Stimulated activated CD4-positive, alpha-beta T cell treated with anti-CD3 and anti-CD28 coated beads, Interleukin-1b, Interleukin-23, amount 100 ng/mL, for 4 hours (primary cell): ENCODE measurements at places on chromosomes 1 and 21.

- no peak for DNase-seq
Measured at GRCh38 chr1:153848805-153849204, 73.6 kb downstream of the SLC27A3 start.

- DNase-seq: no peak
Measured at GRCh38 chr1:210467440-210468043, 138.8 kb downstream of the HHAT start.

GRCh38 chr1:29546496-29546895, 310.2 kb downstream of the PTPRU start:
- DNase-seq: no peak

DNA sequence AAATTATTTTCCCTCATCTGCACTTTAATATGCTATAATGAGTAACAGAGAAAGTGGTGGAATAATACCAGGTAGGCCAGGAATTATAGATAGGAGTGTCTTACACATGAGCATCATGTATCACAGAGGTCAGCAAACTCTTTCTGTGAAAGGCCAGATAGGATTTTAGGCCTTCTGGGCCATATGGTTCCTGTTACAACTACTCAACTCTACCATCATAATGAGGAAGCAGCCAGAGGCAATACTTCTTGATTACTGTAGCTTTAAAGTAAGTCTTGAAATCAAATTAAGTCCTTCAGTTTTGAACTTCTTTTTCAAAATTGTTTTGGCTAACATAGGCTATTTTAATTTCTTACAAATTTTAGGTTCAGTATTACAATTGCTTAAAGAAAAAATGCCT, 32.1 kb upstream of the IGSF3 start:
- no peak for DNase-seq

DNA sequence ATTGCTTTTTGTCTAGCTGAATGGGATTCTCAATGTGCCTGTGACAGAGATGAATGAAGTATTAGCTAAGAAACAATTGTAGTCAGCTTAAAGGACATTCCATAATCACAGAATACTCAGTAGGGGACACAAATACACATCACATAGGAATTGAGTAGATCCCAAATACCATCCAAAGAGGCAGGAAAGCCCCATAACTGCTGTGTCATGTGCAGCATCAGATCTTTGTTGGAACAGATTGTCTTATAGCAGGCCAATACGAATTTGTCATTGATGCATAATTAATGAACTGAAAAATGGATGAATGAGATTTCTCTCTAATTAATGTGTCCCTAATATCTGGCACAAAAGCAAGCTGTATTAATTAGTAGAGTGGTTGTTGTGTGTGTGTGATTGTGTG, 82.3 kb upstream of the S1PR1 start:
- no peak for DNase-seq

DNA sequence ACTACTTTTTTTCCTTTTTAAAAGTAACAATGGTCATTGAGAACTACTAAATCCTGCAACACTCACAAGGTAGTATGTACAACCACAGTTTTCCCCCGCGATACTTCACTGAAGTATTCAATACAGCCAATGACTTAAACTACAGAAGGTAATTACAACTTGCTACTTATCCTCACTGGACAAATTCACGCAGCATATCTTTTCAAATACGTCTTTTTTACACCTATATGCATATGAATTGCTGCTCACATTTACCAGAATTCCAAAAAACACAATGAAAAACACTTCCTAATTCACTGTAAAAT, 12.4 kb downstream of the NRIP1 start:
- DNase-seq: no peak

GRCh38 chr1:241964550-241965282, 7.1 kb downstream of the BECN2 start:
- DNase-seq: no peak

DNA sequence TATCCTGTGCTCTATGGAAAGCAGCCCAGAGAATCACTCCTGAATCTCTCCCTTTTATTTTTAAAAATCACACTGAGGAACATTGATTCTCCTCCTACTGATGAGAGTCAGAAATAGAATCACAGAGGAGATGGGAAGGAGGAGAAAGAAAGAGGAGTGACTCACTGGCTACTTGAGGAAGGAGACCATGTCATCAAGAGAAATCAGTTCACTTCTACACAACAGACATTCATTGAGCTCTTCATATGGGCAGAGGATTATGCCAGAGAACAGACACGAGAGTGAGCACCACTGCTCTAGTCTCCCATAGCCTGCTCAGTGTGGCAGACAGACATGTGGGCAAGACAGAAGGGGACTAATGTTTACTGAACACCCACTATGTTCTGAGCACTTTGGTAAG, 44.2 kb downstream of the RAB3B start:
- DNase-seq: no peak

- no peak for DNase-seq
Measured at GRCh38 chr1:161439280-161440232, 65.7 kb upstream of the FCGR2A start.

DNA sequence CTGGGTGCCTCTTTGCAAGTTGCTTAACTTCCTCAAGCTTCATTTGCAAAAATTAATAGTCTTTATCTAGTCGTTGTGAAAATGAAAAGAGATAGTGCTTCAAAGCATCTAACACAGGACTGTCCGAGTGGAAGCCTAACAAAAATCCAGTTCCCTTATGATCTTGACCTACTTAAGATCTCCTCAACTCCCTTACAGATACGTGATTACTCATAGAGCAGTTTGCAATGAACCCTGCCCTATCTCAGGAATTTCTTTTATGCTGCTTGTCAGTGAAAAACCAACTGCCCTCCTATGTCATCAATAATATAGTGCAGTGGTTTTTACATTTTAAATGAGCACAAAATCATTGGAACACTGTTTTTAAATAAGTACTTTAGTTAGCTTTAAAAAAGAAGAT, 314.3 kb downstream of the BACH1 start:
- no peak for DNase-seq

- DNase-seq: no peak
Measured at GRCh38 chr1:2823921-2824610, 22.6 kb upstream of the TTC34 start.

DNA sequence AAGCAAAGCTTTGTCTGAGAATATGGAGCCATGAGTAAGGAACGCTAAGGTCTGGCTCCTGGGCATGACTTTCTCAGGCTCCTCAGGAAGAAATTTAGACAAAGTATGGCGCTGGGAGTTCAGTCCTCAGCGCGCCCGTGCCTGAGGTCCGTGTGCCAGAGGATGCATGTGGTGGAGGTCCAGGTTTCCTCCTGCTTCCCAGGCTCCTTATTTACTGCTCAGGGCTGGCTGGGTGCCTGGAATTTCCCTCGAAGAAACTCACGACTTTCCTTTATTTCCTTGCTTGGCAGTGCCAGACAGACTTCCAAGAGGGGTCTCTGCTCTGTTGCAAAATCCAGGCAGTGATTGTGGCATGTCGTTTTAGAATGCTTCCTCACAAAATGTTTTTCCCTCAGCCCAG, 13.3 kb downstream of the GCSAML start:
- DNase-seq: no peak

GRCh38 chr1:154324241-154324640, 1.1 kb upstream of the ATP8B2 start:
- DNase-seq: no peak

- no peak for DNase-seq
Measured at GRCh38 chr1:180757657-180758056, 125.8 kb downstream of the XPR1 start.

DNA sequence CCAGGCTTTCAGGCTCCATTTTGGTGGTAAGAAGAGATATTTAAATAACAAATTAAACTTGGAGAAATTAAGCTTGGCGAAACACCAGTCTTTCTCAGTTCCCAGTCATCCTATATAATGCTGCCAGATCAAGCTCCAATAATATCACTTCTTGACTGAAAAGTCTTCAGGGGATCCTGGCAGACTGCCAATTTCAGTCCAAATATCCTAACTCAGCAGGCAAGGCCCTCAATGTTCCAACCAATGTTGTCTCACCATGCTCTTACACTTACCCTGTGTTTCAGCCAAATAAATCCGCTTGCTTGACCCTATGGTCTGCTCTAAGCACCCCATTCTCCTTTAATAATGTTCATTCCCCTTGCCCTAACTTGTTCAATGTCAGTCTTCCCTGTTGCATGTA, 39.9 kb upstream of the BCL10 start:
- no peak for DNase-seq

- DNase-seq: no peak
Measured at GRCh38 chr1:99018313-99018712, 13.7 kb upstream of the PLPPR5 start.

DNA sequence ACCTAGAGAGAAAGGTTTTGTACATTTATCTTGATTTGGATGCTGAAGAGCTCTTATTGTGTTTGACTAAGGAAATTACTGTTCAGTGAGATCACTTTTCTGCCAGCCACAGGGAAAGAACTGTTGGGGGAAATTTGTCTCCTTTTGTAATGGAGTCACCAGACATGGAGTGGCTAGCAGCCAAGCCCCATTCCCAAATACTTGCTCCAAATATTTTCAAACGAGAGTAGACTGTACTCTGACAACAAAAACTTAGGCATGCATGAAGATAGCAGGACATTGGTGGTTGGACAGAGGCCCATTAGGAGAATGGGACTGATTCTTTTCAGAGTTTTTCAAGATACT, 21.1 kb downstream of the IPO9 start:
- DNase-seq: no peak
